Keratinocyte (primary cell): ENCODE measurements at places on chromosomes 13 and 19. TPM values are rescaled to one million over a fixed set of nuclear protein-coding genes. Genes with fewer than 3 reads are reported as not detected.

Gene CLEC17A
- 0.04 TPM in 1 of 3 replicates, not detected in the others for polyA plus RNA-seq

Gene ERICH6B
- polyA plus RNA-seq, result not detected in 3 replicates

Gene CXCL17
- 0.06 TPM in 1 of 3 replicates, not detected in the others for polyA plus RNA-seq

Gene KIR2DL1
- not detected in 3 replicates for polyA plus RNA-seq

Gene TEX29
- polyA plus RNA-seq, result 0.12 to 0.18 TPM in 2 of 3 replicates, not detected in the other

Gene CEACAM8
- polyA plus RNA-seq, result not detected in 3 replicates

Gene PEPD
- polyA plus RNA-seq, result 36.9 to 58.3 TPM (median 37.6 TPM) in 3 replicates

Gene TSSK6
- 0.47 to 1.0 TPM (median 0.77 TPM) in 3 replicates for polyA plus RNA-seq

Gene SMIM44
- polyA plus RNA-seq, result not detected in 3 replicates

Gene SLITRK6
- polyA plus RNA-seq, result 7.8 to 12.3 TPM (median 8.4 TPM) in 3 replicates

Gene TMEM145
- polyA plus RNA-seq, result not detected in 3 replicates

Gene ETHE1
- polyA plus RNA-seq, result 234 to 301 TPM (median 245 TPM) in 3 replicates

Gene STK24
- 39.4 to 119 TPM (median 81.6 TPM) in 3 replicates for polyA plus RNA-seq

Gene NLRP11
- 0.01 TPM in 1 of 3 replicates, not detected in the others for polyA plus RNA-seq

Gene PPM1N
- polyA plus RNA-seq, result 1.9 to 2.5 TPM (median 2.0 TPM) in 3 replicates

Gene SCGB2B2
- 0.04 to 0.14 TPM (median 0.10 TPM) in 3 replicates for polyA plus RNA-seq

Gene KRTDAP
- polyA plus RNA-seq, result 53.5 to 188 TPM (median 85.4 TPM) in 3 replicates

Gene MAMSTR
- polyA plus RNA-seq, result 0.35 to 0.39 TPM (median 0.37 TPM) in 3 replicates

- no peaks in the 10 kb centered on the region for H3K27me3 ChIP-seq
- H3K4me1 ChIP-seq, result peaks cover 37% of the 10 kb centered on the region
- DNase-seq, result no peak
- H3K36me3 ChIP-seq, result peaks cover 22% of the 10 kb centered on the region
Measured at GRCh38 chr19:42076380-42076944, 496 bp downstream of the ZNF574 start.

DNA sequence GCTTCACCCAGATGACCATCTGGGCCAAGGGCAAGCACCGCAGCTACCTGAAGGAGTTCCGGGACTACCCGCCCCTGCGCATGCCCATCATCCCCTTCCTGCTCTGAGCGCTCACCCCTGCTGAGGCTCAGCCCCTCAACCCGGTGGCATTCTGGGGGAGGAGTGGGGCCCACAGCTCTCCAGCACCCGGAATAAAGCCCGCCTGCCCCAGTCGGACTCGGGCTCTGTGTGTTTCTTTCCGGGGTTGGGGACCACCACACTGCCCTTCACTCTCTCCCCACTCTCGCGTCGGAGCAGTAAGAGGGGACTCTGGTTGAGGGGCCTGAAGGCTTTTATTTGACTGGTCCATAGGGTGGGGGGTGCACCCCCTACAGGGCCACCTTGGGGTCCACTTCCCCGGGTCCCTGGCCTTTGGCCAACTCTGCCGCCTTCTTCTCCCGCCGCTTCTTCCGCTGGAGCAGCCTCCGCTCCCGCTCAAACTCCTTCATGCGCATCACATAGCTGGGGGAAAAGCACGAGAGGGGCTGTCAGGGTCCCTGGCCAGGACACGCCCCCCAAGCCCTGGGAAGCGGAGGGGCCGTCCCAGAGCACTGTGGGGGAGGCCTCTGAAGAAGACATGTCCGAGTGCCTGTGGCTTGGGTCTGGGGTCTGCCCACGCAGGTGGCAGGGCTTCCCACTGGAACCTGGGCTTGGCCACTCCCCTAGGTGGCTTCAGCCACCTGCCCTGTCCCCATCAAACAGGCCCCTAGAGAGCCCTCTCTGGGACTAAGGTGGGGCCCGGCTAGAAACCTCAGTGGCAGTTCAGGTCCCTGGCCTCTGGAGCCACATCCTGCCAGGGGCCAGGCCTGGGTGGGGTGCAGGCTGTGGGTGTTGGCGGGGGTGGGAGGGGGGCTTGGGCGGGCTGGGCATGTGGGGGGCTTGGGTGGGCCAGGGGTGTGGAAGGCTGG lies 5.8 kb downstream of the NDUFB7 start:
- peaks cover 16% of the 10 kb centered on the region for H3K36me3 ChIP-seq
- H3K4me3 ChIP-seq, result no peak overlapping the region

GRCh38 chr13:45659536-45659935 lies 42.6 kb upstream of the CBY2 start:
- no peaks in the 10 kb centered on the region for H3K36me3 ChIP-seq
- no peak for DNase-seq
- H3K4me1 ChIP-seq, result peaks cover 4% of the 10 kb centered on the region
- H3K27me3 ChIP-seq, result no peaks in the 10 kb centered on the region
- H3K4me3 ChIP-seq, result no peak overlapping the region

DNA sequence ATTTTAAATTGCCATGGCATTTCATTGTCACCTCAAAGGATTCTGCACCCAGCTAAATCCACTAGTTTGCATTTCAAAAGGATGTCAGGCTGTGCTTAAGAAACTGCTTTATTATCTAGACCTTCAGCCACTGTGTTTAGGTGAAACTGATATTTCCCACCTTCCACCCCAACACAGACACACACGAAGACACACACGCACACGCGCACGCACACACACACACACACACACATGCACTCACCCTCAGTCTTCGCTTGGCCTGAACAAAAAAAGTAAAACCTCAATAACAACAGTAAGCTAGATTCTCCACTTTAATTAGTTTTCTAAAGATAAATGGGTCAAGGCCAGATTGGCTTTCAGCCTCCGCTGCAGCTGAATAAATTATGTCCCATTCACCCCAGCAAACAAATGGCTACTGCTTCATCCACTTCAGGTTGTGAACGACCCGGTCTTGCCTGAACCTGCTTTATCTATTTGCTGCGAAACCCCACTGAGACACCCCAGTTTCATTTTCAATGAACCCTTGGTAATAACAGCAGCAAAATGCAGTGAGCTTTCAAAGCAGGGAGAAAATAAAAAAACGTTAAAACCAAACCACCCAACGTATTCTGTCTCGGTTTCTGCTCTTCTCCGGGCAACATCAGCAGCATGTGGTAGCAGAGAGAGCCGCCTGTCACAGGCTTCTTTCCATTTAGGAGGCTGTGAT lies 166.8 kb downstream of the DCT start:
- H3K4me3 ChIP-seq, result no peak overlapping the region
- DNase-seq, result no peak
- H3K36me3 ChIP-seq, result no peaks in the 10 kb centered on the region
- H3K4me1 ChIP-seq, result peaks cover 12% of the 10 kb centered on the region
- H3K27ac ChIP-seq, result no peak overlapping the region

- H3K4me3 ChIP-seq, result no peak overlapping the region
- H3K27me3 ChIP-seq, result peaks cover 5% of the 10 kb centered on the region
- H3K27ac ChIP-seq, result no peak overlapping the region
- no peaks in the 10 kb centered on the region for H3K36me3 ChIP-seq
- no peaks in the 10 kb centered on the region for H3K4me1 ChIP-seq
- DNase-seq, result no peak
Measured at GRCh38 chr19:15447057-15447456, 2.7 kb downstream of the WIZ start.

GRCh38 chr13:42113478-42113877 lies 65.0 kb downstream of the DGKH start:
- H3K27ac ChIP-seq, result no peak overlapping the region
- DNase-seq, result no peak
- H3K36me3 ChIP-seq, result no peaks in the 10 kb centered on the region
- no peaks in the 10 kb centered on the region for H3K27me3 ChIP-seq

DNA sequence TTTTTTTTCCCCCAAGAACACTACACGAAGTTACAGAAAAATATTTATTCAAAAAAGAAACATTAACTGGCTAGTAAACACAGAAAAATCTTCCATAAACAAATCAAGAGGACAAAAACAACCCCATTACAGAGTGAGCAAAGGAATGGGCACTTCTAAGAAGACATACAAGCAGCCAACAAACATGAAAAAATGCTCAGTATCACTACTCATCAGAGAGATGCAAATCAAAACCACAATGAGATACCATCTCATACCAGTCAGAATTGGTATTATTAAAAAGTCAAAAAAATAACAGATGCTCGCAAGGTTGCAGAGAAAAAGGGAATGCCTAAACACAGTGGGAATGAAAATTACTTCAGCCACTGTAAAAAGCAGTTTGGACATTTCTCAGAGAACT lies 131.7 kb downstream of the UGGT2 start:
- no peak for DNase-seq
- no peaks in the 10 kb centered on the region for H3K36me3 ChIP-seq
- no peak overlapping the region for H3K4me3 ChIP-seq
- peaks cover 7% of the 10 kb centered on the region for H3K4me1 ChIP-seq
- H3K27me3 ChIP-seq, result no peaks in the 10 kb centered on the region

DNA sequence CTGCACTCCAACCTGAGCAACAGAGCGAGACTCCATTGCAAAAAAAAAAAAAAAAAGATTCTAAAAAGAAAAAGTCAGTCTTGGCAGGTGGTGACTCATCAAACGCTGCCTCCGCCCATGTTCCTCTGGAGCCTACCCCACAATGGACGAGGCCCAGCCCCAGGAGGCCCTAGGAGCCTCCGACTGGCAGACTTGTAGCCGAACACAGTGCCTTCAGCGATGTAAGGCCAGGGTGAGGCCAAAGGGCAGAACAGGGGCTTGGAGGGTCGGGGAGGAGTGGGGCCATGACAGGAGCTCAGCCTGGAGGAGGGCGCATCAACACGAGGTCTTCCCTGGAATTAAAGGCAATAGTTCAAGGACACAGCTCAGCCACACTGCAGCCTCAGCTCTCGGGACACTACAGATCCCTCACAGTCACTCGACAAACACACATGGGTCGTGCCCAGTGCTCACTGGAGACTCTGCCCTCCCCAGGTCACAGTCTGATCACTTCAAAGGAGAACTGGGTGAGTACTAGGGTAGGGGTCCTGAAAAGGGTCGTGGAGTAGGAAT lies 5.1 kb downstream of the USE1 start:
- no peak overlapping the region for H3K4me3 ChIP-seq
- H3K27ac ChIP-seq, result peak overlapping the region; percentile 23
- no peak for DNase-seq
- peaks cover 8% of the 10 kb centered on the region for H3K4me1 ChIP-seq

DNA sequence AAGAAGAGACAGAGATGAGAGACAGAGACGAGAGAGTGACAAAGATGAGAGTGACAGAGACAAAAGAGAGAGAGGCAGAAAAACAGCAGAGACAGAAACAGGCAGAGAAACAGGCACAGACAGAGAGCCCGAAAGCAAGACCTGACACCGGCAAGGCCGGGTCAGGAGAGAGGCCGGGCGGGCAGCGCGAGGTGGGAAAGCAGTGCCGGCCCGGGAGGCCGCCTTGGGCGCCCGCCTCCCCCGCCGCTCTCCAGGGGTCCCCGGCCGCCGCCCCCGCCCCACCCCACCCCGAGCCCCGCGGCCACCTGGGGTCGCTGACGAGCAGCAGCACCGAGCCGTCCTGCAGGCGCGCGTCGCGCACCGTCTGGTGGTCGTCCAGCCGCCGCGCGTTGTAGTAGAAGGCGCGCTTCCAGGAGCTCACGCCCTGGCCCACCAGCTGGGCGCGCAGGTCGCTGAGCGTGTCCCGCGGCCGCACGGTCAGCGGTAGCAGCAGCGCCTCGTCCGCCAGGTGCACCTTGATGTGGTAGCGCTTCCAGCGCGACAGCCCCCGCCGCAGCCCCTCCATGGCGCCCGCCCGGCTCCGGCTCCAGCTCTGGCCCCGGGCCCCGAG lies at the start of gene TINCR:
Gene TINCR (minus strand): TSS at position 594 of the 610 bp plus-strand sequence.
- DNase-seq, result no peak
- H3K4me3 ChIP-seq, result peak within 1 kb of the TSS; percentile 56
- no peaks in the 10 kb centered on the region for H3K36me3 ChIP-seq
- no peak within 1 kb of the TSS for H3K27ac ChIP-seq

DNA sequence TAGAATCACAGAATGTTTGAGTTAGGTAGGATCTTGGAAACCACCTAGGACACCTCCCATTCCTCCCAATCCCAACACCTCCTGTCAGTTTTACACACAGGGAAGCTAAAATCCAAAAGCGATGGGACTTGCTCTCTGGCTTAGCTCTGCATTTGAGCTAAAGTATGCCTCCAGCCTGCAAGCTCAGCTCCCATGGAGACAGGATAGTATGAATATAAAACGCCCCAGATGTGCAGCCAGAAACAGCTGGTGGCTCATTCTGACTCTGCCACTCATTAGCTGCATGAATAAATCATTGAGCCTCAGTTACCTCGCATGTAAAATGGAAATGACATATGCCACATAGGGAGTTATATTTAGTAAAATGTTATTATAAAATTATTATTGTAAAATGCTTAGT lies 336.0 kb downstream of the SUCLA2 start:
- no peak overlapping the region for H3K27ac ChIP-seq
- H3K27me3 ChIP-seq, result no peaks in the 10 kb centered on the region
- DNase-seq, result no peak
- H3K4me1 ChIP-seq, result no peaks in the 10 kb centered on the region

GRCh38 chr13:33846303-33847062 lies 28.5 kb downstream of the RFC3 start:
- H3K4me3 ChIP-seq, result no peak overlapping the region
- no peak for DNase-seq
- H3K27ac ChIP-seq, result peak overlapping the region; percentile 5

DNA sequence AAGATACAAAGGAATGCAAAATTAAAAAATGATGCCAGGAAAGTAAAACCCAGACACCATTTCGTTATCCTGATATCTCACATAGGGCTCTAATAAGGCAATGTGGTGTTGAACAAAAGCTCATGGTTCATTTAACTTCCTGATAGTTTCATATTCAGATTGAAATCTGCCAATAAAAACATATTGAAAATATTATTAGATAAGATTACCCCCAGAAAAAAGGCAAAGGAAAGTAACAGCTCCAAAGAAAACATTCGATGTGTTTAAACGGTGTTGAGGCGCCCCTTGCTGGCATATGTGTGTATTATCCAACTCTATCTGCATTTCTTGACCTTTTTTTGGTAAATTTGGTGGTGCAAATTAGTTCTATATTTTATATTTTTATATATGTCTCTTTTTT lies 75.9 kb downstream of the ESD start:
- no peak overlapping the region for H3K27ac ChIP-seq
- no peak for DNase-seq
- no peak overlapping the region for H3K4me3 ChIP-seq
- peaks cover 6% of the 10 kb centered on the region for H3K36me3 ChIP-seq
- H3K4me1 ChIP-seq, result no peaks in the 10 kb centered on the region

DNA sequence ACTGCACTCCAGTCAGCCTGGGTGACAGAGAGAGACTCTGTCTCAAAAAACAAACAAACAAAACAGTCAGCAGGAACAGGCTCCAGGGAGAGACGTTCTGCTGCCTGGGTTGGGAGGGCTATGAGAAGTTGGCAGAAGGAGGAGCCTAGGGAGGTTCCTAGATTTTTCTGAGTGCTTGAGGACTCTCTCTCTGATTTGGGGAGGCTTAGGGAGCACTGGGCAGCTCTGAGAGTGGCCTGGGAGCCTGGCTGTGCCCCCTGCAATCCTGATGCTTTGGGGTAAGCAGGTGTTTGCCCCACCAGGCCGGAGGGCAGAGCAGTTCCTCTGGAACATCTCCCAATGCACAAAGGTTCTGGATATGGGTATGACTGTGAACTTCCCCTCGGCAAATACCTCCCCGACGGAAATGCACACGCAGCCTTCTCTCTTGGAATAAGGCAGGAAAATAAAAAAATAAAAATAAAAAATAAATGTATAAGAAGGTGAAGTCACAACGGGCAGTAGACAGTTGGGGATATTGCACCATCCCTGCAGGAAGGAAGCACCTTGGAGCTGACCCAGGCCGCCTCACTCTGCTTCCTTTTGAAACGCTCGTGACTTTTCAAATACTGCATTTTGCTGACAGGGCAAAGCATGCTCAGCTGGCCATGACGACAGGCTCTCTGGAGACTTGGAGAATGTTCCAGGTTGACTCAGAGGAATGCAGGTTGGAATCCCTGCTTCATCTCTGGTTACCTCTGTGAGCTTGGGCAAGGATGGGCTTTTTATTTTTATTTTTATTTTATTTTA lies 26.5 kb upstream of the HOMER3 start:
- no peaks in the 10 kb centered on the region for H3K27me3 ChIP-seq
- H3K4me1 ChIP-seq, result peaks cover 7% of the 10 kb centered on the region
- no peak overlapping the region for H3K27ac ChIP-seq

- H3K27ac ChIP-seq, result no peak overlapping the region
- no peak for DNase-seq
- H3K4me1 ChIP-seq, result peaks cover 14% of the 10 kb centered on the region
- H3K4me3 ChIP-seq, result no peak overlapping the region
- H3K27me3 ChIP-seq, result no peaks in the 10 kb centered on the region
Measured at GRCh38 chr13:98825659-98826058, 73.2 kb upstream of the SLC15A1 start.
